ENCODE measurements at places on chromosomes 2 and 18. TPM values are rescaled to one million over a fixed set of nuclear protein-coding genes. Genes with fewer than 3 reads are reported as not detected.

DNA sequence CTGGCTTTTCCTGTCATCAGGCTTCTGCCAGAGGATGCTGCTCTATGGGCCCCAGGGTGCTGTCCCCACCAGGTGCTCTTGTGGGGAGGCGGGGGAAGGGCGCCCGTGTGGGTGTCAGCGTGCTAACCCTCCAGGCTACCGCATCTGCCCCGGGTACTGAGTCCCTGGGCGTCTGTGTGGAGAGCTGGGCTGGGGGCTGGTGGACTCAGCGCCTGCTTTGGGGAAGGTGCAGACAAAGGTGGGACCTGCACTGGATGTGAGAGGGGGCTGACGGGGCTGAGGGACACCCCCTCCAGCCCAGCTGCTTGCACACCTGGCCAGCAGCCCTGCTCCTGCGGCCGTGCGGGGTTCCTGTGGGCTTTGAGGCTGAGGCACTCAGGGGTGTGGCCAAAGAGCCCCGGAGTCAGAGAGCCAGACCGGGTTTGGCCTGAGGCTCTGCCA lies 120.7 kb upstream of the PXDN start:
- H3K27ac ChIP-seq: no peak overlapping the region
- H3K36me3 ChIP-seq: no peaks in the 10 kb centered on the region
- peaks cover 24% of the 10 kb centered on the region for H3K27me3 ChIP-seq
- H3K4me1 ChIP-seq: peaks cover 5% of the 10 kb centered on the region

NUP35 gene
- 12.0 TPM for total RNA-seq

ZCCHC2 gene
- 14.8 TPM for total RNA-seq

DNA sequence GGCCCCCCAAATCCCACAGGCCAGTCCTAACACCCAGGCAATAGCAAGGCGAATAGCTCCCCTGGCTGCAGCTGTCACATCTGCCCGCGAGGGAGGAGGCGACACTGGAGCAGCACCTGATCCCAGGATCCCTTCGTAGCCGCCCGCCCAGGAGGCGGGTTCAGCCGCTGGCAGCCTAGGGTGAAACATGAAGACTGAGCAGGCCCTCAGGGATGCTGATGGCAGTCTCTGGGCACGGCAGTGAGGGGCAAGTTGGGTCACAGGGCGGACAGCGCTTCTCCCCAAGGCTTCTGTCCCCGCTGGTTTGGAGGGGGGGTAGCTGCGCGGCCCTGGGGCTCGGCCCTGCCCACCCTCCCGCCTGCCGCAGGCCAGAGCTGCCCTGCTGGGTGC lies 1.9 kb downstream of the DNMT3A start:
- no peak overlapping the region for H3K27ac ChIP-seq
- H3K4me3 ChIP-seq: no peak overlapping the region
- no peaks in the 10 kb centered on the region for H3K27me3 ChIP-seq
- DNase-seq: no peak

ALLC gene
- total RNA-seq: not detected

DNA sequence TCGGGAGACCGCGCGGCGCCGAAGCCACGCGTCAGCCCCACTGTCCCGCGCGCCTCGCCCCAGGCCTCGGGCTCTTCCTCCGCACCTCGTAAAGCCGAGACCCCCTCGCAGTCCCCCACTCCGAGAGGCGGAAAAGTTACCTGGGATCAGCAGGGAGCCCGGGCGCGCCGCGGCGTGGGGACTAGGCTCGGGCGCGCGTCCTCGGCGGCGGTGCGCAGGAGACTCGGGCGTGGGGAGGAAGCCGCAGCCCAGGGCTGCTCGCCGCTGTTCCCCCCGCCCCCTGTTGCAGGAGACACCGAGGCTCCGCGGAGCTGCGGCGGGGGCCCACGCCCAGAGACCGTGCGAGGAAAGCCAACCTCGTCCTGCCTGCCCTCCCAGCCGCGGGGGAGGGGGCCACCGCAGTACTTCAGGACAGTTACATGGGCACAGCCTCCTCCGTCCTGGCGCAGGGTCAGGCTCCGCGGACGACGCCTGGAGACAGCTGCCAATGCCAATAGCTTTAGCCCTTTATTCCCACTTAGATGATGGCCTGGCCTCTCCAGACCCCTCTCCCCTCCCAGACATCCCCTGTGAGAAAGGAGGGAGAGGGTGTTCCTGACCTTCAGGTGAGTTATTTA lies at the start of gene EPB41L3:
Gene EPB41L3 (minus strand): TSS at position 225 of the 617 bp plus-strand sequence. CDS start 54,814 bp downstream, outside the sequence.
- peaks cover 3% of the 10 kb centered on the region for H3K4me1 ChIP-seq
- DNase-seq: peak; percentile 18
- peak within 1 kb of the TSS; percentile 49 for H3K27ac ChIP-seq
- H3K4me3 ChIP-seq: peak within 1 kb of the TSS; percentile 81
- H3K27me3 ChIP-seq: no peaks in the 10 kb centered on the region

LIMS4 gene
- 1.3 TPM for total RNA-seq

LOXL3 gene
- total RNA-seq: 17.6 TPM

- H3K4me1 ChIP-seq: peaks cover 25% of the 10 kb centered on the region
- peak; percentile 79 for DNase-seq
- no peaks in the 10 kb centered on the region for H3K27me3 ChIP-seq
- no peaks in the 10 kb centered on the region for H3K36me3 ChIP-seq
- H3K4me3 ChIP-seq: no peak overlapping the region
- H3K27ac ChIP-seq: peak overlapping the region; percentile 52
Measured at GRCh38 chr2:12555012-12555645, 161.6 kb upstream of the TRIB2 start.

- H3K36me3 ChIP-seq: no peaks in the 10 kb centered on the region
- peaks cover 5% of the 10 kb centered on the region for H3K27me3 ChIP-seq
- H3K4me1 ChIP-seq: no peaks in the 10 kb centered on the region
- H3K4me3 ChIP-seq: no peak overlapping the region
Measured at GRCh38 chr2:23614701-23615100, 229.7 kb downstream of the KLHL29 start.

GRCh38 chr2:55843096-55843993 lies 80.2 kb downstream of the EFEMP1 start:
- peaks cover 8% of the 10 kb centered on the region for H3K4me1 ChIP-seq
- H3K27me3 ChIP-seq: no peaks in the 10 kb centered on the region
- no peak overlapping the region for H3K4me3 ChIP-seq
- H3K36me3 ChIP-seq: no peaks in the 10 kb centered on the region
- peak overlapping the region; percentile 87 for H3K27ac ChIP-seq

DNA sequence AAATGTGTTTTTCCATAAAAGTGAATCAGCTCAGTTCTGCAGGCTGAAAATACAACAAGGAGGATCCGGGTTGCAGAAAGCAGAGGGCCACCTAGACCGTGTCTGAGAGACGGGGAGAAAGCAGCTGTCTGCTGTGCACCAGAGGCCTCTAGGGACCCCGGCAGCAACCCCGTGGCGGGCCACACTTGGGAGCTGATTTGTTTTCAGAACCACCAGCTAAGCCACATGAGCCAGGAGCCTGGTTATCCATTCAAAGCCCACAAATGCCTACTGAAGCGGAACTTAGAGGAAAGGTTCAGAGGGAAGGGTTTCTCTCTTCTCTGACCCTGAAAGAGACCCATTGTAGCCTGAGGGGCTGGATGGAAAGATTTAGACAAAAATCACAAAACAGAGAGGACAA lies 28.4 kb upstream of the ID2 start:
- no peak overlapping the region for H3K27ac ChIP-seq
- no peaks in the 10 kb centered on the region for H3K36me3 ChIP-seq
- H3K4me1 ChIP-seq: peaks cover 4% of the 10 kb centered on the region
- DNase-seq: no peak
- no peaks in the 10 kb centered on the region for H3K27me3 ChIP-seq
- H3K4me3 ChIP-seq: no peak overlapping the region

NOL4 gene
- 1.9 TPM for total RNA-seq

GRCh38 chr2:12819103-12819475 lies 102.4 kb downstream of the TRIB2 start:
- no peaks in the 10 kb centered on the region for H3K27me3 ChIP-seq
- DNase-seq: peak; percentile 100
- H3K4me3 ChIP-seq: no peak overlapping the region
- H3K27ac ChIP-seq: peak overlapping the region; percentile 90
- H3K36me3 ChIP-seq: no peaks in the 10 kb centered on the region
- H3K4me1 ChIP-seq: peaks cover 24% of the 10 kb centered on the region

DNA sequence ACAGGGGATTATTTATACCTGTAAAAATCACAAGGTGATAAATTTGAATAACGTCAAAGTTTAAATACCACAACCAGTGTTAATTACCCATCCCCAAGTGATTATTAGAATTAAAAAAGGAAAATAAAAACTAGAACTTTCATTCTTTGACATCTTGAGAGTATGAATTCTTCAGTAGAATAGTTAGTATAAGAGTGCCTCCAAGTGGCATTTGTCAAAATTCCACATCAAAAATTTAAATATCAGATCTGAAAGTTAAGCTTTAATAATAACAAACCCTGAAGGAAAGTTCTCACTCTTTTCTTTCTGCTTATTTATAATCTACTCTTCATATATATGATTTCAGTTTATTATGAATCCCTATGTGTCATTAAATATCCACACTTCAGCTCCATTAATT lies 273.7 kb upstream of the KYNU start:
- no peak overlapping the region for H3K4me3 ChIP-seq
- H3K27me3 ChIP-seq: no peaks in the 10 kb centered on the region
- H3K4me1 ChIP-seq: peaks cover 4% of the 10 kb centered on the region
- DNase-seq: no peak

TMEM198 gene
- total RNA-seq: 3.8 TPM

ARMC9 gene
- total RNA-seq: 42.7 TPM

GRCh38 chr2:7022492-7023385 lies 105.5 kb downstream of the RNF144A start:
- H3K27ac ChIP-seq: peak overlapping the region; percentile 24
- H3K4me1 ChIP-seq: peaks cover 14% of the 10 kb centered on the region
- no peaks in the 10 kb centered on the region for H3K27me3 ChIP-seq

DNA sequence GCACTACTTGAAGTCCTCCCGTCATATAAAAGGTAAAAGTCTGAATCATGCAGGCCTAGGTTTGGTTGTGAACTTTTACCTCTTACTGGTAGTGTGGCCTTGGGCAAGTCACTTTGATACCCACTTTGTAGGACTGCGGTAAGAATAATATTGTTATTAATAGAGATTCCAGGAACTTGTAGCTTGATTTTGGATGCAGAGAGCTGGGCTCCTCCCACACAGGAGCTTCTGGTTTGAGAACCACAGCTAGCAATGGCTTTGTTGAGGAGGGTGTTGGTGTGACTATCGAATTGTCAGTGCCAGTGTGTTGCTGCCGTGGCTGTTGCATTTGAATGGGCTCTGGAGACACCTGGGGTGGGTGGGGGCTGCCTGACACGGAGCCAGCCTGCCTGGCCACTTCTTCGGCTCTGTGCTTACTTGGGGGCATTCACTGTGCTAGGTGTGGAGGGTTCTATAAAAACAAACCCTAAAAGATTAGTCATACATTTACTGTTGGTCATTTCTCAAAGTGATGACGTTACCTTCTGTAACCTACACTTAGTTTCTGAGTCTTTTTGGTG lies 38.5 kb downstream of the ASAP2 start:
- peak overlapping the region; percentile 12 for H3K27ac ChIP-seq
- no peaks in the 10 kb centered on the region for H3K27me3 ChIP-seq
- H3K4me3 ChIP-seq: no peak overlapping the region
- DNase-seq: peak; percentile 48
- H3K36me3 ChIP-seq: no peaks in the 10 kb centered on the region
- peaks cover 48% of the 10 kb centered on the region for H3K4me1 ChIP-seq

MTHFD2 gene
- 350 TPM for total RNA-seq

DNA sequence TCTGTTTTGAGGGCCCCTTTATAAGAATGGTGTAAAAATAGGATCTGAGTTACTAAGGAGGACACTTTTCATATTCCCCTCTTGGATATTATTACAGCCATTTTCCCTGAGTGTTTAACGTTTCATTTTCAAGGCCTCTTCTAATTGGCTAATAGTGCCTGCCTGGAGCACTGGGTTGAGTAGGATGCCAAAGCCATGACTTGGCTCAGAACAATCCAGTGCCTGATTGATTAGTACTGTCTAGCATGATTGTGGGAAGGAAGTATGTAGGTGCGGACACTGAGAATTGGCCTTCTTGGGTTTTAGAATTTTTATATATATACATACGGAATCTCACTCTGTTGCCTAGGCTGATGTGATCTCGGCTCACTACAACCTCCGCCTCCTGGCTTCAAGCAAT lies 66.1 kb downstream of the NAB1 start:
- H3K4me1 ChIP-seq: peaks cover 17% of the 10 kb centered on the region
- no peak overlapping the region for H3K4me3 ChIP-seq
- H3K27ac ChIP-seq: no peak overlapping the region
- peak; percentile 89 for DNase-seq
- H3K36me3 ChIP-seq: no peaks in the 10 kb centered on the region

GRCh38 chr2:210318891-210319290 lies 3.9 kb upstream of the MYL1 start:
- peak; percentile 58 for DNase-seq
- no peaks in the 10 kb centered on the region for H3K36me3 ChIP-seq
- H3K4me1 ChIP-seq: no peaks in the 10 kb centered on the region
- no peak overlapping the region for H3K4me3 ChIP-seq
- H3K27ac ChIP-seq: no peak overlapping the region

DNA sequence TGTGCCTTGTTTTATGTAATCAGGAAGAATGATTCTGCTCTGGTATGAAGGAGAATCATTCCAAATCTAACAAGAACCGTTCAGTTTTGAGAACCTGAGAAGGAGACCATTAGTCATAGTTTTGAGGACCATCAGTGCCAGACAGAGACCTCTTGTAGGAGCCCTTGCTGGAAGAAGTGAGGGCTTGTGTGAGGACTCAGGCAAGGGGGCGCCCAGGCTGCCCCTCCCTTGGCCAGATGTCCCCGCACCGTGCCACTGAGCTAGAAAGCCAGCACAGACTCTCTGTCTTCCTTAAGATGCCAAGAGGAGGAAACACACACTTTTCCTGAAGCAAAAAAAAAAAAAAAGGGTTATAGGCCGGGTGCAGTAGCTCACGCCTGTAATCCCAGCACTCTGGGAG lies 55.7 kb upstream of the SLC39A10 start:
- H3K4me3 ChIP-seq: no peak overlapping the region
- H3K4me1 ChIP-seq: peaks cover 2% of the 10 kb centered on the region
- H3K36me3 ChIP-seq: no peaks in the 10 kb centered on the region
- DNase-seq: peak; percentile 46

DGUOK gene
- 86.3 TPM for total RNA-seq

ZAP70 gene
- total RNA-seq: 0.73 TPM

C1QL2 gene
- total RNA-seq: 0.20 TPM

IL18RAP gene
- not detected for total RNA-seq

DNA sequence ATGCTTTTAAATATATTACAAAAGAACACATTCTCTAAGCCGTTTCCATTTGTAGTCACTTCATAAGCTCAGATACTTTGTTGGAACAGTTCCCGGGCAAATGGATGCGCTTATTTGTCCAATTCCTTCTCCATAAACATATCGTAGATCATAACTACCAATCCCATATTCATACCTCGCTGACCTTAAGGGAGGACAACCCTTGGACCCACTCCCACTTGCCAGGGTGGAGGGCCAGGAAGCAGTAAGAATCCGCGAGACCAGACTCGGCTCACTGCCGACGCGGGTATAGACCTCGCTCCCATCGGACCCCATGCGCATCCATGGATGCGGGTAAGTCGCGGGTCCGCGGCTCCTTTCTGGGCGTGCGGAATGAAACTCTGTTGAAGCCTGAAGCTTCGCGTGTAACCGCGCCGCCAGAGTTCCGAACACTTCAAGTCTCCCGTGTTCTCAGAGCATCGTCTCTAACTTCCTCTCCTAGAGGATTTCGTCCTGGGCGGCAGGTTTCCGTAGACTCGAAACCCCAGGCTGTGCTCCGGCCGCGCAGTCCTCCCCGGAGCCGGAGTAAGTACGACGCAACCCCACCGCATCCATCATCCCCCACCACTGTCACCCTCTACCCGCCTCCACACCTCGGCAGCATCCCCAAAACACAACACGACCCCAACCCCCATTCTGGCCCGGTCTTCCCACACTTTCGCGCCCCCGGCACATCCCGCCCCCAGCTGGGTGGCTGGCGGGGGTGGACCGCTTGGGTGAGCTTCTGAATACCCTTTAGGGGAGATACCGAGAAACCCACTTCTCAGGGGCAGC lies 1.1 kb downstream of the DSC3 start:
- peak overlapping the region; percentile 58 for H3K4me3 ChIP-seq
- no peak for DNase-seq
- no peaks in the 10 kb centered on the region for H3K36me3 ChIP-seq
- H3K4me1 ChIP-seq: peaks cover 6% of the 10 kb centered on the region
- peaks cover 44% of the 10 kb centered on the region for H3K27me3 ChIP-seq

DLGAP1 gene
- total RNA-seq: 2.3 TPM

ALPI gene
- total RNA-seq: not detected
